ENCODE measurements at places on chromosomes 11 and 22.

DNA sequence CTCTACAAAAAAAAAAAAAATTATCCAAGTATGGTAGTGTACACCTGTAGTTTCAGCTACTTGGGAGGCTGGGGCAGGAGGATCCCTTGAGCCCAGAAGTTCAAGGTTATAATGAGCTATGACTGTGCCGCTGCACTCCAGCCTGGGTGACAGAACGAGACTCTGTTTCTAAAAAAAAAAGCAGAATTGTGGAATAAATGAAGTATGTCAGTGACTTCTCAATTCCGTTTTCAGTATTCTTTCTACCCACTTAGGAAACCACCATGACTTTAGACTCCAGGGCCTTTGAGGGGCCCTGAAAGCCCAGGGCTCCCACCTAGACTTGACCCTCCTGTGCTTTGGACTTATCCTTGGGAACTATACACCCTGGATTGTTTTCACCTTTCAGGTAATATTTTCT, 6.5 kb upstream of the NUP160 start:
- DNase-seq = no peak

- no peak for DNase-seq
These were observed 4.4 kb downstream of the BCL9L start for GRCh38 chr11:118921121-118921928.

DNA sequence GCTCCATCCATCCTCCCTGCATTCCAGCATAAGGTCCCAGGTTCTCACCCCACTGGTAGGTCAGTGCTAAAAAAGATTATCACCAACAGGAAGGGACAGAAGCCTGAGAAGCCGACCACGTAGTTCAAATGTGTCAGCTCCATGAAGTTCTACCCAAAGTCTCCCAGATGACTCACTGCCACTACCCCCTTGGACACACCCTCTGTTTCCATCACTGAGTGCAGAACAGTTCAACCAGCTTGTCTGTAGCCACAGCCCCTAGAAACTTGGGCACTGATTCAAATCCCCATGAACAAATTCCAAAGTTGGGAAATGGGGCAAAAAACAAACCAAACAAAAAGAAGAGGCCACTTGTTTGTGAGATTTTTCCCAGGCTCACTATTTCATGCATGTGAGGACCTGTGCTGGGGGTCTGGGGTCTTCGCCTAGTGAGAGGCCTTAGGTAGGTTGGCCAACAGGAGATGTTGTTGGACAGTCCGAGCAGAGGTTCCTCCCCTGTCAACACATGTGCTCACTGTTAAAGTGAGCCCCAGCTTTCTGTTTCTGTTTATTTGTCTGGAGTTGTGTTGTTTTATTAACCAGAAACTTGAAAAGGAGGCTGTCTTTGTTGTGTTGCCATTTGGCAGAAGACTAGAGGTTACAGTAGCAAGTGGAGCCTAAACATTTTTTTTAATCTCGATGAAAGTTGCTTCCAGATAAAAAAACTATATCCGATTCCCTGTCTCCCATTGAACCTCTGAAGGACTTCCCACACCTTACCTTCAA, 24.2 kb upstream of the FLI1 start:
- no peak for DNase-seq

GRCh38 chr22:27829620-27830019, 28.1 kb upstream of the MN1 start:
- no peak for DNase-seq

DNA sequence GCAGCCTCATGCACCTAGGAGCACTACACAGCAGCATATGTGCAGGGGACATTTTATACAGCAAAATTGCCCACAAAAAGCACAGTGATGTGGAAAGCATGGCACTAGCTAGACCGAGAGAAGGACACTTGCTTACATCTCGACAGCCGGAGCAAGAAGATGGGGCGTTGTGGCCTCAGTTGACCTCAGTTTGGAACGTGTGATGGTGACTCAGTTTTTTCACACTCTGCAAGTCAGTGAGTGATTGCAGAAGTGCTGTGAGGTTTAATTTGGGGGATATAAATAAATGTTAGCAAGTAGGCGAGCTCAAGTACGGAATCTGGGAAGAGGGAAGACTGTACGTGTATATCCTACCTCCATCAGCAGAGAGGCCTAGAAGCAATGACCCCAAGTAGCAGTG, 23.3 kb downstream of the LRP5 start:
- no peak for DNase-seq

Measured in stimulated activated CD4-positive, alpha-beta T cell treated with anti-CD3 and anti-CD28 coated beads, Interleukin-12 subunit alpha, Interleukin-12 subunit beta, amount 100 ng/mL, for 24 hours (primary cell).